ENCODE measurements at places on chromosomes 7 and 10.

DNA sequence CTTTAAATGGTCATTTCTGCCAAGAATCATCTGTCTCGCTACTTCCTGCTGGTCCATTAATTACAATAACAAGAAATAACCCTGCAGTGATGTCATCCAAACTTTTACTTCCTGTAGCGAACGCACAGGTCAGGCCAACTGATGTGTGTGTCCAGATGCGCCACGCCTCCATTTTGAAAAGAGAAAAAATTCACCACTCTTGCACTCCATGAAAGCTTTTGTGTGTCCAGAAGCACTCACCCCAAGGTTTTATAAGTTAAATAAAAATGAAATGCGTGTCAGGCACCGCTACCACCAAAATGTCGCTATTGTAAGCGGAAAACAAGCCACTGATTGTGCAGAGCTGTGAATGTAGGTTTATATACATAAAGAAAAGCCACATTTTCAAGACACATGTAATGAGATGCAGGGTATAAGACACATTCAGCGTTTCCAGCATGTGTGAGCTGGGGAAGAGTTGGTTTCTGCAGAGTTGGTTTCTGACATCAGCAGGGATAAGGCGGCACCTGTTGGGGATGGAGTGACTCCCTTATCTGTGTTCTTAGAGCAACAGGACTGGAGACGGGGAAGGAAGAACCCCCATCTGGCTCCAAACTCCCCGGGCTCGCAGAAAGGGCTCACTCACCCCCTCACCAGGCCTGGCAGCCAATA lies 83.3 kb downstream of the CTBP2 start:
- DNase-seq: no peak

- DNase-seq: no peak
These were observed 148.1 kb upstream of the PCBD1 start for GRCh38 chr10:71036297-71036966.

- no peak for DNase-seq
These were observed 1050.6 kb downstream of the NRG3 start for GRCh38 chr10:82925547-82925946.

- DNase-seq: no peak
These were observed 741 bp downstream of the GPR85 start for GRCh38 chr7:113085781-113086390.

DNA sequence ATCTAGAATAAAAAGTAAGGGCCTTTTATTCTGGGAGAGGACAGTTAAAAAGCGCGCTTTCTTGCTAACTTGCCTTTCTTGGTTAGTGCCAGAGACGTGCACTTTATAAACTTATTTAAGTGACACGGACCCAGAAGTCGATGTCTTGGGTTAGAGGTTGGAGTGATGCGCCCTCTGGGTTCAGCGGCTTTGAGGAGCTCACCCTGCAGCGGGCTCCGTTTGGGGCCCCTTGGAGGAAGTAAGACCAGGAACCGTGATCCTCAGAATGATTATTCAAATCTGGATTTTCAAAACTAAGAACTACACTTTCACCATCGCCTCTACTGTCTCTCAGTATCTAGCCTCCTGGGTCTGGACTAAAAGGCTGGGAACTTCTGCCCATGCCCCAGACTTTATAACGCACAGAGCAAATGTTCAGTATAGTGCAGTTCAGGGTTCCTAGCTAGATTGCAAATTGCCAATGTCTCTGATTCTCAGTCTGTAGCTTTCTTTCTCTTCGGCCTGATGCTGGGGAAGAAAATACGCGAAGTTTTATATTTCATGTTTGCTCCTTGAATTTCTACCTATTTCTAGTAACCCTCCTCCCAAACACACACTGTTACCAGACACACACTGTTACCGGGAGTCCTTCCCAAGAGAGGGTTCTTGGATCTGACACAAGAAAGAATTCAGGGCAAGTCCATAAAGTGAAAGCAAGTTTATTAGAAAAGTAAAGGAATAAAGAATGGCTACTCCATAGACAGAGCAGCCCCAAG lies 18.6 kb upstream of the SMO start:
- peak; percentile 22 for DNase-seq

GRCh38 chr10:74760086-74760979 lies 66.1 kb upstream of the KAT6B start:
- no peak for DNase-seq

DNA sequence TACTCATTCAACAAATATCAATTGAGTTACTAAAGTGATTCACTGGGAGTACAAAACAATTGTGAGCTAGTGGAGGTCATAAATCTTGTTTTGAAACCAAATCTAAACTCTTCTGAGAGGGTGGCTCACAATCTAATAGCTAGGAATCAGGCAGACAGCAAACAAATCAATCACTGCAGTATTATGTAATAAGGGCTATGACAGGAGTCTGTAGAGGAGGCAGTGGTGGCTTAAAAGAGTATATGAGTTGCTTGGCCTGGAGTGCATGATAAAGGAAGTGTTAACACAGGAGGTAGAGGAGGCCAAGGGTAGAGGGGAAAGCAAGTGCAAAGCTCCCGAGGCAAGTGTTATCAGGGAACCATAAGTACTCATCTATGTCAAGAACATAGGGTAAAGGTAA lies 16.5 kb downstream of the MYPN start:
- no peak for DNase-seq
